ENCODE measurements at places on chromosomes 6 and 20.

GRCh38 chr6:44270526-44271405 lies 516 bp downstream of the TMEM151B start:
- DNase-seq: no peak

- no peak for DNase-seq
These were observed 45.9 kb upstream of the TAB2 start for GRCh38 chr6:149271348-149272340.

DNA sequence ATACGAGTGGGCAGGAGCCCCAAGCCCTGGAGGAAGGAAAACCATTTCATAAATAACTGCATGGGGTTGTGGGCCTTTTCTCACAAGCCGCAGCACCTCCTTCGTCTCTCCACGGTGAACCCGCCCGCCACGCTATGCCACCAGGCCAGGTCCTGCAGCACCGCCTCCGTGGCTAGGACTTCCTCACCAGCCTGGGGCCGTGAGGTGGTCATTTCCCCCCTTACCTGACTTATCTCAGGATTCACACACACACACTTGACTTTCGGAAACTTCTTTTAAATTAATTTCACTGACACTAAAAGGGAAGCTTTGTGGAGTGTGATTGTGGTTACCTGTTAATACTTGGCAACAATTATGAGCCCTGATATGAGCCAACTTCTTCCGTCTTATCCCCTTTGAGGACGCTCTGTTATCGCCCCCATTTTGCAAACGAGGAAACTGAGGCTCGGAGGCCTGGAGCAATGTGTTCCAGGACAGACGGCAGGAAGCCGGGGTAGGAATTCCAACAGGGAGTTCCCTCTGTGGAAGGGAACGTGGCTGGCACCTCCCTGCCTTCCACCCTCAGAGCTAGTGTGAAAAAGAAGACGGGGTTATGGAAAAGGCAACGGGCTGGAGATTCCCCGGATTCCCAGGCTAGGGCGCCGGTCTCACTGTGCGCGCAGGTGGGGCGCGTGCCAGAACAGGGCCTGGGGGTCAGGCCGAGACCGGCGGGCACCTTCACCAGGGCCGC lies 817 bp upstream of the SLCO4A1 start:
- DNase-seq: no peak

GRCh38 chr20:35341366-35342028 lies 49.3 kb upstream of the FAM83C start:
- no peak for DNase-seq

DNA sequence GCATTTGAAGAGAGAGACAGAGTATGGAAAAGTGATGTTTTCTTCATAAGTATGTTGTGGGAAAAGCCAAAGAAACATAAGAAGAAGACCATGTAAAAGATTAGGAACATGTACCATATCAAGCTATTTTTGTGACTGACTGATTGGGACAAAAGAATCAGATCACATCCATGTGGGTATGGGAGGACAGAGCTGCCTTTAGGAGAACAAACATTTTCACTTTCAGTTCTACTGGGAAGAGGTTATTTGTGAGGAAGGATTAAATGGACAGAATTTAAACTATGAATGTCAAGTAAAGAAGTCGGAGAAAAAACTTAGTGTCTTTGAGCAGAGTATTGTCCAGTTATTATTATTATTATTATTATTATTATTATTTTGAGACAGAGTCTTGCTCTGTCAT lies 124.4 kb upstream of the HCRTR2 start:
- no peak for DNase-seq

DNA sequence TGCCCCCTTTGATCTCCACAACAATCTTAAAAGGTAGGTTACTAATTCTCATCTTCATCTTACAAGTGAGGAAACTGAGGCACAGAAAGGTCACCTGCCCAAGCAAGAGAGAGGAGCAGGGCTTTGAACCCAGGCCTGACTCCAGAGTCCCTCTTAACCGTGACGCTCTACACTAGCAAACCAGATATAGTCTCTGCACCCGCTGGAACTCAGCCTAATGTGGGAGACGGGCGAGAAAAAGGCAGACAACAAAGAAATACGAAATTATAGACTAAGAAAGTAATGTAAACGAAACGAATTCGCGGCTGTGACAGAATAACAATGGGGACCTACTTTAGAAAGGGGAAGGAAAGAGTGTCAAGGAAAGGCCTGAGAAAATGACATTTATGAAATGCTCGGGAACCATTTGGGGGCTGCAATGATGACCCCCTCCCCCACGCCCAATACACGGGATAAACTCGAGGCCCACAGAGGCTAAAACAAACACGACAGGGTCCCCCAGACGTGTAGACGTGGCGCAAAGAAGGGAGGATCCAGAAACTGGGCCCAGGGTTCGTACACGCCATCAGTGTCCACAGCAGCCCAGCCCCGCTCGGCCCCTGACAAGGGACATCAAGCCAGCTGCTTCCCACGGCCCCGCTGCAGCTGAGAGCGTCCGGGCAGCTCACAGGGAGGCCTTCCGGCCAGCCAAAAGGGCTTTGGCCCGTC lies 637 bp downstream of the TRPC4AP start:
- DNase-seq: no peak

DNA sequence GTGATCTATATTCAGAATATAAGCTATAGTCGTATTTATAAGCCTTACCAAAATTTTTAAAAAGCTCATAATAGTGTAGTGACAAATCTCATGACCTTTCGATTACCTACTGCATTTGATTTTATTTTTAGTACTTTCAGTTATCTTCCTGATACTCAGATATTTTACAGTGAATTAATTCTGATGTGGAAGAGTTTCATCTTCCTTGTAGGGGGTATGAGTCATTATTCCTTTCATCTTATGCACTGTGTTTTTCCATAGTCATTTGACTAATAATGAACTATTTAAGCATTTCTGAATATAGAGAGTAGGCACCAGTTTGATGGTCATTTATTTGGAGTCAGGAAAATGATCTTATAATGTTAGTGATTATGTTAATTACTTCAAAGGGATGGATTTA lies 36.4 kb downstream of the HDGFL1 start:
- DNase-seq: no peak

DNA sequence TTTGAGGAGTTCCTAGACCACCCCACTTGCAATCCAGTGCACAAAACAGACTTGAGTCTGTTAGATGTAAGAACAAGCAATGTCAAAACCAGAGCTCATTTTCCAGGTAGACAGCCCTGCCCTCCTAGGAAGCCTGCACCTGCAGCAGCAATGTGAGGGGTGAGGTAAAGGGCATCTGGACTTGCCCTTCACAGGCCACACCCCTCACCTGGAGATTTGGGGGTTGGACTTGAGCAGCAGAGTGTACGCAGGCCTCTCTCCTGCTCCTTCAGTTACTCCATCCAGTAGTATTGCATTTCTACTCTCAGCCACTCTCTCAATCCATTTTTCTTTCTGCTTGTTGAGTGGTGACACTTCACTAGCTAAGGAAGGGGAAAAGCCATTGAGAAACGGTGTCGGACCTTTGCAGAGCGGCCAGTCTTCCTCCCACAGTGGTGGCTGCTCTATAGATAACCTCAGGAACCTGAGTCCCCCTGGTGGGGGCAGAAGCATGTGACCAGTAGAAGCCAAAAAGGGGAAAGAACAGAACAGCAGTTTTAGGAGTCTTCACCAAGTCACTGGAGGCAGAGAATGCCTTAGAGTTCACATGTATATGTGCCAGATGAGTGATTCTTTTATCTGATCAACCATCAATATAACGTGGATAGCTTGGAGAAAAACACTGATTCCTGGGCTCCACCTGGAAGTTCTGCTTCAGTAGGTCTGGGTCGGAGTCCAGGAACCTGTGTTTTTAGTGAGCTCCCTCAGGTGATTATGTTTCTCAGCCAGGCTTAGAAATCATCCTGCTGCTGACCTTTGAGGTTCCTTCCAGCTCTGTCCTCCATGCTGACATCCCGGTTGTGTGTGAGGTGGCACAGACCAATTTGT lies 28.0 kb downstream of the ARFGEF2 start:
- DNase-seq: no peak

DNA sequence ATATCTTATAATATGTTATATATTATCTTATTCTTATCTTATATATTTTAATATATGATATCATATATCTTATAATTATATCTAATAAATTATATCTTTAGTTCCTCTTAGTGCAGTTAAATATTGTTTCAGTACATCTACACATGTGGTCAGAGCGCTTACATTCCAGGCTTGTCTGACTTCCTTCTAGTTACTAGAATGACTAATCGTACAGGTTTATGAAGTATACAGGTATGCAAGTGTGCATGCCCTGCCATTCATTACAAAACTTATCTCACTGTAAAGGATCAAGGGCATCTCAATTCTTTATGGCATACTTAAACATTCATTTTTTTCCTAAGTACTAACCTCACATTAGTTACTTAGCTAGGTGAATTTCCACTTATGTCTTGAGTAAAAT lies 1278.0 kb upstream of the MAP3K7 start:
- DNase-seq: no peak

- DNase-seq: no peak
These were observed 51.0 kb upstream of the ZFP64 start for GRCh38 chr20:52242237-52243230.

- no peak for DNase-seq
These were observed 4.6 kb upstream of the C2 start for GRCh38 chr6:31922942-31923341.
